ENCODE measurements at places on chromosomes 1 and 21. TPM values are rescaled to one million over a fixed set of nuclear protein-coding genes. Genes with fewer than 3 reads are reported as not detected.

DNA sequence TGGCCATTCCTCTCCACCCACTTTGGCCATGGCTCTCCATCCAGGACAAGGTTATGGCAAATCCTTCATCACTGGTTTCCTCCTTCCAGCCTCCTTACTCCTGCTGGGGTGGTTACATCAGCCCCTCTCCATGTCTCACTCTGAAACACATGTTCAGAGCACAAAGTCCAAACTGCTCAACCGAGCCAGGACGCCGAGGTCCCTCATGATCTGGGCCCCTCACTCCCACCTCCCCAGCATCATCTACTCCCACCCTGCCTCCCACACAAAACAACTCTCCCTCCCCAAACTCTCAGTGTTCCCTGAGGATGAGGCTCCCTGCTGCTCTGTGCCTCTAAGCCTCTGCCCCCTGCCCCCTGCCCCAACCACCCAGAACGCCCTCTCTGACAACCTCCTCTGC, 33.3 kb upstream of the ZBTB40 start:
- no peak for DNase-seq

DNA sequence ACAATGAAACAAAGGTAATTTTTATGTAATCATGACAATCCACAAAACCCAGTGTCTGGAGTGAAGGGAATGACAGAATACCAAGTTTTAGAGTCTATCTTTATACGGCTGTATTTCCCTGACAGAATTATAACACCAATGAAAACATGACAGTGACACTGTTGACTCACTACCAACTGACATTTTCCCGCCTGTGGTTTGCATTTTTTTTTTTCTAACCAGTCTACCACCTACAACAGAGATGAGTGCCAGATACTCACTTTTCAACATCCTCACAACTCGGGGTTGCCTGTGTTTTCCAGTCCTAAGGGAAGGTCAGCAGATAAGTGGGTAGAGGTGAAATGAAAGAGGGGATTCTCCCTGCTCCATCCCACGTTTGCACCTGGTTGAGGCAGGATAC, 118.9 kb downstream of the KCNJ6 start:
- no peak for DNase-seq

GRCh38 chr21:45857761-45858160, 123.8 kb upstream of the COL6A1 start:
- no peak for DNase-seq

DNA sequence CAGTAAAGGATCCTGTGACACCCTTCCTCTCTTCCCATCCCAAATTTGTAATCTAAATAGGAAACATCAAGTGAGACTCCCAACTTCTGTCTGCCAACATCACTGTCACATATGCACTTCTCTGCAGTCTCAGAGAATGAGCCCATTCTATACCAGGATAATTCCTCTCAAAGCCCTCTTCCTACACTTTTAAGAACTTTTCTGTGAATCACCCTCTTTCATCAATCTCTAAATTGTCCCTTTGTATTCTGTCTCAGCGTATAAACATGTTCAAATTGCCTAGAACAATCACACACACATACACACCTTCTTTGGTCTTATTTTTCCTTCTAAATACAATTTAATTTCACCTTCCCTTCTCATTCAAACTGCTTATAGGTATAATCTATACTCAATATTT, 111.8 kb downstream of the PTBP2 start:
- DNase-seq = no peak

SAMSN1 gene
- total RNA-seq = 65.4 TPM

CEP170 gene
- 54.7 TPM for total RNA-seq

- no peak for DNase-seq
Observed at GRCh38 chr1:85615586-85616363, 35.2 kb downstream of the CCN1 start.

Data from activated T-cell treated with anti-CD3 and anti-CD28 coated beads, Interleukin-2, amount 50 U/mL, for 72 hours (primary cell).